ENCODE measurements at places on chromosomes 7 and 10. TPM values are rescaled to one million over a fixed set of nuclear protein-coding genes. Genes with fewer than 3 reads are reported as not detected.

TUBB8 gene
- not detected for total RNA-seq

GRCh38 chr7:76049295-76049694 lies 1.4 kb downstream of the MDH2 start:
- DNase-seq: no peak

- DNase-seq: no peak
These were observed 75.3 kb downstream of the INPP5A start for GRCh38 chr10:132612571-132613504.

GRCh38 chr7:96212474-96212873 lies 109.4 kb downstream of the SLC25A13 start:
- no peak for DNase-seq

GRCh38 chr7:54678763-54679489 lies 80.1 kb downstream of the SEC61G start:
- DNase-seq: no peak

- no peak for DNase-seq
These were observed 122.5 kb downstream of the C1GALT1 start for GRCh38 chr7:7304705-7305450.

ZNF853 gene
- total RNA-seq: 7.8 TPM

GRCh38 chr10:133350950-133351329 lies 3.8 kb downstream of the PRAP1 start:
- DNase-seq: no peak

DNA sequence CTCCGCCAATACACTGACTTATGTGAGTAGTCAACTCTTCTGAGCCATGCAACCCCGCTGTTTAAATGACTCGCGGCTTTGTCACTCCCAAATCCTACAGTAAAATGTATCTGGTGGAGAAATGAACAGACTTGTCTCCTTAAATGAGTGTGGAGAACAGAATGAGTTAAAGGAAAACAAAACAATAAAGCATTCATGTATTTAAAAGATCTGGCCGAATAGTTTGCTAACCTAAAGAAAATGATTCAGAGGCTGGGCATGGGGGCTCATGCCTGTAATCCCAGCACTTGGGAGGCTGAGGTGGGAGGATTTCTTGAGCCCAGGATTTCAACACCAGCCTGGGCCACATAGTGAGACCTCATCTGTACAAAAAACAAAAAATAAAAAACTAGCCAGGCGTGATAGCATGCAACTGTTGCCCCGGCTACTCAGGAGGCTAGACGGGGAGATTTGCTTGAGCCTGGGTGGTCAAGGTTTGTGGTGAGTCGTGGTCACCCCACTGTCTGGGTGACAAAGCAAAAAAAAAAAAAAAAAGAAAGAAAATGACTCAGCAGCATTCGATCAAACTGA lies 86.5 kb upstream of the PFKP start:
- no peak for DNase-seq

- DNase-seq: no peak
These were observed 239.6 kb downstream of the TWIST1 start for GRCh38 chr7:18877874-18878273.

DNA sequence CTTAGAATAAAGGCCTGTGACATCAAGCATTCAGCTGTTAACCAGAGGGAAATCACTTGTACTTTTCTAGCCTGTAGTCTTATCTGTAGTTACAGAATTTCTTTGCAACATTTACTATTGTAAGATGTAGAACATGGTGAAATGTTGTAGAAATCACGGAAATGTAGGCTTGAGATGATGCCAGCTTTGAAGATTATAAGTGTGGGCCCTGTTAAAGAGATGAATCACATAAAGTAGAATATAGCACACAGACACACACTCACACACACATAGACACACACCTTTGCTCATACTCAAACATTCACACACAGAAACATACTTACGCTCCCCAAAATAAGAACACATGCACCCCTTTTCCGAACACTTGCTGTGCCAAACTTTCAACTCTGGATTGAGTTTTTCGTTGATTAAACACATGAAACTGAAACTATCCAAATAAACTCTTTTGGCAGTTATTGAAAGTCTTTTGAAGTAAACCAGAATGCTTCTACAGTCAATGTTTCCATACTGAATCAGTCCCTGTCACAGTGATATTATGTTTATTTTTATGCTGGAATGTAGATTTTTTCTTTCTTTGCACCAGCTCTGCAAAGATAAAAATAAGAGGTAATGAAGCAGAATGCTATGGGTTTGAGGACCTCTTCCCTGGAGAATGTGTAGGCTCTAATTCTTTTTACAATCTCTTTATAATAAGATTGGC lies 230.3 kb upstream of the MEOX2 start:
- DNase-seq: no peak

DNA sequence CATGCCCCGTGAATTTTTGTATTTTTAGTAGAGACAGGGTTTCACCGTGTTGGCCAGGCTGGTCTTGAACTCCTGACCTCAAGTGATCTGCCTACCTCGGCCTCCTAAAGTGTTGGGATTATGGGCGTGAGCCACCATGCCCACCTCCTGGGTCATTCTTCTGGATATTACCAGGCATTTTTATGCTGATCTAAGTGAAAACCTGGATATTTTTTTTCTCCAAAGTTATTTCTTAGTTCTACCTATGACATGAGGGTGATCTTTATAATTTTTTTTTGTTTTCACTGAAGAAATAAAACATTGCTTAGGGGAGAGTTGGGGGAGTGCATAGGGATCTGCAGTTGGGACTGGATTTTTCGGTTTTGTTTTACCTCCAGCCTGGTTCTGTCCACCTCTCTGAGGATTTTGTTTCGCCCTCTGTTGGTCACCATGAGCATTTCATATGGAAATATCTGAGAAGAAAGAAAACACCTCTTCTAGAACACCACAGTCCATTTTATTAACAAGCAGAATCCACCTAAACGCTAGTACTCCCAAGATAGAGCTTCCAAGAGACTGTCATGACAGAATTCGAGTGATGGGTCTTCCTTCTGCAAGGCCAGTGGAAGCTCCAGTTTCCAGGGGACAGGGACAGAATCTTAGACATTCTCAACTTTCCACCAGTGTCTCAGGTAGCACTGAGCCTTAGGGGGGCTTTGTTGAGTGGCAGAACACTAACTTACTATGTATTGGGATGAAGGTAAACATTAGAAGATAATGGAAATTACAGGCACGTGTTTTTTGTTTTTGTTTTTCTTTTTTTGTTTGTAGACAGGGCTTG lies 33.4 kb upstream of the AFAP1L2 start:
- no peak for DNase-seq

CCAR1 gene
- 12.1 TPM for total RNA-seq

TMEM130 gene
- 0.47 TPM for total RNA-seq

DNA sequence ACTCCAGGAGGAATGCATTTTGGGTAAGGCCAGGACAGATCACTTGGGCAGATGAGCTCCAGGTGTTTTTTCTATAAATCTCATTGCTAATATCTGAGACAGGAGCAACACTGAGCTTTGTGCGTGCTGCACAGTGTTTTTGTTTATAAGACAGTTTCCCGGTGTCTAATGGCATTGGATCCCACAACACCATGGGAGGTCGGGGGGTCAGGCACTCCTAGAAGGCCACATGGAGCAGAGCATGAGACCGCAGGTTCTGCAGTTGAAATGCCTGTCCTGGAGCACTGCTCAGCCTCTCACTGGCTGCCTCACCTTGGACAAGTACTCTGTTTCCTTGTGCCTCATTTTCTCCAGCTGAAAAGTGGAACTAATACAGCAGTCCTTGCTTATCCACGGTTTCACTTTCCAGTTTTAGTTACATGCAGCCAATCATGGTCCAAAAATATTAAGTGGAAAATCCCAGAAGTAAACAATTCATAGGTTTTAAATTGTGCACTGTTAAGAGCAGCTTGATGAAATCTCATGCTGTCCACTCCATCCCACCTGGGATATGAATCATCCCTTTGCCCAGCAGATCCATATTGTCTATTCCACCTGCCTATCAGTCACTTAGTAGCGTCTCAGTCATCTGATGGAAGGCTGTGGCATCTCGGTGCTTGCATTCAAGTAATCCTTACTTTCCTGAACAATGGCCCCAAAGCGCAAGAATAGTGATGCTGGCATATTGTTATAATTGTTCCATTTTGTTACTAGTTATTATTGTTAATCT lies 35.2 kb downstream of the ATXN7L1 start:
- no peak for DNase-seq

DNA sequence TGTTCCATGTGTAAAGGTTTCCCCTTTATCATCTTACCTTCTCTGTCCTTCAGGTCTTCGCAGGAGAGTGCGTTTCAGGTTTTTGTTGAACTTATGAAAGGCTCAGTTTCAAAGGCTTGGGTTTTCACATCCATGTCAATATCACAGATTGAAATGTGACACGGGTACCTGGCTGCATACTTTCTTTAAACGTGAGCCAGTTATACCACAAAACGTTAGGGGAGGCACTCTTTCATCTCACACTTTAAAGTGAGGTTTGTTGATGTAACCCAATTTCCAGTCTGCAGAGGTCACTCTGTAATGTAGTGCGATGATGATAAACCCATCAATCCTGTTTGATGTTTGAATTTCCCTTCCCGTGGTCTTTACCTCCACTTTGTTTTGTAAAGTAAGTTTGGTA lies 506.9 kb downstream of the SUGCT start:
- no peak for DNase-seq

- DNase-seq: peak; percentile 44
These were observed 667 bp downstream of the KLLN start for GRCh38 chr10:87862679-87863052.

DNA sequence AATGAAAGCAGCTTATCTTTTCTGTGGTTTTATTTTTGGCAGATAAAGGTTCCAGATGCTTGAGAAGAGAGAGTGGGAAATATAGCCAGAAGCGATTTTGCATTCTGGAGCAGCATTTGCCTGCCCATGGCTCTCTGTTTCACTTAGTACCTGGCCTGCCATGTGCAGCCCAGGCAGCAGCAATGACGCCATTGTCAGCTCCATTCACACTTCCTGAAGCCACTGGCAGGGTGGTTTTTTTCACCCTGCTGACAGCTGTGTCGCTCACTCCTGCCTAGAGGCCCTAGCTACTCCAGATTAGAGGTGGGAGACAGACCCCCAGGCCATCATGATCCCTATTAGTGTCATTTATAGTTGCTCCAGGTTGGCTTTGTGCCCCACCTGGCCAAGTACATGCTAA lies 30.1 kb upstream of the NEUROD6 start:
- no peak for DNase-seq

OPTN gene
- 30.5 TPM for total RNA-seq

GRCh38 chr7:118264836-118265235 lies 40.3 kb downstream of the ANKRD7 start:
- DNase-seq: no peak

DNA sequence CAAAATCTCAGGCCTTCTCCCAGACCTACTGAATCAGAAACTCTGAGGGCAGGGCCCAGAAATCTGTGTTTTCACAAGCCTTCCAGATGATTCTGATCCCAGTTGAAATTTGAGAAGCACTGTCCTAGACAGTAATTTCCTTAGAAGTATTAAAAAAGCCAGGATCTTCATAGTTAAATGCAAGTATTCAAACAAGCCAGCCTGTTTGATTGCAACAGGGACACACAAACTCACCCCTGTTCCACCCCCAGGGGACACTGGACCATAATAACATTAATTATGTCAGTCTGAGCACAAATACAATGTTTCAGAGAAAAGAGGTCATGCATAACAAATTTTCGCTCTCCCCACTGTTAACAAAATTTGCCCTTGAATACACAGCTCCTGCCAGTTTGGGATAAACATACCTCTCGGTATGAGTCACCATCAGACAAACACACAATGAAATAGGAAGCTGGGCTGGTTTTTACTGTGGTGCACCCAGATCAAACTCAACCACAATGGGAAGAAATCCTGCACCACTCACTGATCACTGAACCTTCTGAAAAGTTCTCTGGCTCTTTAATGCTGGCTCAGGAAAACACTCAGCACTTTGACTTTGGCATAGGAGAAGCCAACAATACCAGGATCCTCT lies 34.3 kb downstream of the ABLIM1 start:
- peak; percentile 31 for DNase-seq

DNA sequence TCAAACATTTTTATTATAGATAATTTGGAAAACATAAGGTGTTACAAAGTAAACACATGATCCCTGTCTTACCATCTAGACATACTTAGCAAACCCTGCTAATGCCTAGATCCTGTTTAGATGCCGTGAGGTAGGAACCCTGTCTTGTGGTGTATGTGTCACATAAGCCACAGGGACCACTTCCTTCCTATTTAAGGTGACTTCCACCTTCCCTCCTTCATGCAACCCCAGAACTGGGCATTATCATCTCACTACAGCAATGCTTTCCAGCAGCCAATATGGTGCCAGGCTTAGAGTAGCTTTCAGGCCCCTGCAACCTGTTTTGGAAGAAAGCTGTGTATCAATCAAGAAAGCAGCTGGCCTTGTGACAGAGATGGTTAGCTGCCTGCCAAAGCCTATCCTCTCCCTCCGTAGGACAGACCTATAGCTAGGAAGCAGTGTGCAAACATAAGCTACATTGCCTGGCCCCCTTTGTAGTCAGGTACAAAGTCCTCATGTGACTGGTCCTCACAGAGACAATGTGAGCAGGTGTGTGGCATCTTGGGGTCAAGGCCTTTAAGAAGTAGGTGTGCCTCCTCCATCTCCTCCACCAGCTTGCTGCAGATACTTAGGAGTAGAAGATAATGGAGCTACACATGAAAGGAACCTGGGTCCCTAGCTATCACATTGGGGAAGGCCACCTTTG lies 146.8 kb downstream of the SPAG6 start:
- DNase-seq: no peak

PTPRZ1 gene
- total RNA-seq: 0.60 TPM

CACNA2D1 gene
- 5.0 TPM for total RNA-seq

DNA sequence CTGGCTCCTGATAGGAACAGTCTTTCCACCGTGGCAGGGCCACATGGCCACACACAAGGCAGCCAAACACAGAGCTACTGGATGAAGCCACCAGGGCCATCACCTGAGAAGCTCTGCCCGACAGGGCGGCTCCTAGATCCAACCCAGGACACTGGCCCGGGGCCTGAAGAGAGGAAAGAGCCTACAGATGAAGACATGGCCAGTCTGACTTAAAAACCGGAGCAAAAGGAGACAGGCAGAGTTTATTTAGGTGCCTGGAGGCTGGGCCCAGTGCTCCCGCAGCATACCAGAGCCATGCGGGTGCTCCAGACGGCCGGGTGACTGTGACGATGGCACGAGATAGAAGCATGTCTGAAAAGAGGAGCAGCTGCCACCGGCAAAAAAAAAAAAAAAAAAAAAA lies 3.9 kb downstream of the TECPR1 start:
- no peak for DNase-seq

- DNase-seq: no peak
These were observed 155.4 kb downstream of the ZPBP start for GRCh38 chr7:49937608-49938007.

DNA sequence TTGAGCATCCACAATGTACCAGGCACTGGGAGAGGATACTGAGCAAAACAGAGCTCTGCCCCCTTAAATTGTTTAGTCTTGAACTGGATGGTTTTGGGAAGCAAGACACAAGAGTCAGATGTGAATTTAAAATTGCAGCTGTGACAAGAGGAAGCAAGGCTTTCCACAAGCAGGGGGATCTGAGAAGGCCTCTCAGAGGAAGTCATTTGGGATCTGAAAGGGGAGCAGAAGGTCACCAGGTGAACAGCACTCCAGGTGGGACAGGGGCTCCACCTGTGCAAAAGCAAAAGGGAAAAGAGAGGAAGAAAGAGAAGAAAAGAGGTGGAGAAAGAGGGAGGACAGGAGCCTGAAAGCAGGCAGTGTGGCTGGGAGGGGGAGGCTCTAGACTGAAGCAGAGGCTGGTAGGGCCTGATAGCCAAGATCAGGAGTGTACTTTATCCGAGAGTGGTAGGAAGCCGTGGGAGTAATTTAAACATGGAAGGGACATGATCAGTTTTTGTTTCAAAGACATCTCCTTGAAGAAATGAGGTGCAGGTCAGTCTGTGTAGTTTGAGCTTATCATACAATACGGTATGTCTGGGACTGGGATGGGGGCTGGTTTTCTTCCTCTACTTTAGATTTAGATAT lies 76.1 kb upstream of the DUSP5 start:
- no peak for DNase-seq

GRCh38 chr10:97673736-97674525 lies 13.1 kb downstream of the AVPI1 start:
- DNase-seq: no peak
